Astrocyte (in vitro differentiated cells and primary cell): ENCODE measurements at places on chromosomes 6 and 20. TPM values are rescaled to one million over a fixed set of nuclear protein-coding genes. Genes with fewer than 3 reads are reported as not detected.

EPPIN gene
- not detected in 2 replicates for total RNA-seq

PTK7 gene
- 506 and 728 TPM in 2 replicates for total RNA-seq

MRPS18B gene
- 28.0 and 29.3 TPM in 2 replicates for total RNA-seq

TREML2 gene
- not detected in 2 replicates for total RNA-seq

C20orf96 gene
- total RNA-seq, result 10.1 and 10.7 TPM in 2 replicates

TFAP2D gene
- not detected in 2 replicates for total RNA-seq

ABHD16B gene
- total RNA-seq, result not detected in 2 replicates
